ENCODE measurements at places on chromosomes 7 and 10.

DNA sequence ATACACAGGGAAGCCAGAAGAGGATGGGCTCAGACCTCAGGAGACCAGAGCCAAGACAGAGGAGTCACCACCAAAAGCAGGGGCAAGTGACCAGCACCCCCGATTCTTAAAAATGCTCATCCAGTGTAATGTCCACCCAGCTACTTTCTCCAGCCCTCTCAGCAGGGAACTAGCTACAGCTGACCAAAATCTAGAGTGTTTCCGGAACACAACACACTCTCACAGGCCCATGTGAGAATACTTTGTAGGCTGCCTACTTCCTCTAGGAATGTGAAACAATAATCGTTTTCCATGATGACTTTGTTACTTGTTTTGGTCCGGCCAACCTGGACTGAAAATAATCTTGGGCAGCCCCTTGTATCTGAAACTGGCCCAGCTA, 14.5 kb downstream of the PSAP start:
- DNase-seq = no peak

DNA sequence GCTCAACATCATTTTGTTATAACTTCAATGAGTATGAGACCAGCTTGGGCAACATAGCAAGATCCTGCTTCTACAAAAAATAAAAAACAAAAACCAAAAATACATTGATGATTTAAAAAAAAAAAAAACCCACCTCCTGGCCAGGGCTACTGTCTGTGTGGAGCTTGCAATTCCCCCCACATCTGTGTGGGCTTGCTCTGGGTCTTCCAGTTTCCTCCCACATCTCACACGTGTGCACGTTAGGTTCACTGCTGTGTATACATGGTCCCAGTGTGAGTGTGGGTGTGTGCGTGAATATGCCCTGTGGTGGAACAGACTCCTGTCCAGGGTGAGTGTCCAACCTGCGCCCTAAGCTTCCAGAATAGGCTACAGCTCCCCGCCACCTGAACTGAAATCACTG, 41.6 kb downstream of the ATE1 start:
- DNase-seq = no peak

- no peak for DNase-seq
Measured at GRCh38 chr7:131537571-131537978, 18.9 kb downstream of the PODXL start.

GRCh38 chr7:140697447-140698143, 1.1 kb downstream of the NDUFB2 start:
- DNase-seq = no peak
